ENCODE measurements at places on chromosomes 5 and 9.

DNA sequence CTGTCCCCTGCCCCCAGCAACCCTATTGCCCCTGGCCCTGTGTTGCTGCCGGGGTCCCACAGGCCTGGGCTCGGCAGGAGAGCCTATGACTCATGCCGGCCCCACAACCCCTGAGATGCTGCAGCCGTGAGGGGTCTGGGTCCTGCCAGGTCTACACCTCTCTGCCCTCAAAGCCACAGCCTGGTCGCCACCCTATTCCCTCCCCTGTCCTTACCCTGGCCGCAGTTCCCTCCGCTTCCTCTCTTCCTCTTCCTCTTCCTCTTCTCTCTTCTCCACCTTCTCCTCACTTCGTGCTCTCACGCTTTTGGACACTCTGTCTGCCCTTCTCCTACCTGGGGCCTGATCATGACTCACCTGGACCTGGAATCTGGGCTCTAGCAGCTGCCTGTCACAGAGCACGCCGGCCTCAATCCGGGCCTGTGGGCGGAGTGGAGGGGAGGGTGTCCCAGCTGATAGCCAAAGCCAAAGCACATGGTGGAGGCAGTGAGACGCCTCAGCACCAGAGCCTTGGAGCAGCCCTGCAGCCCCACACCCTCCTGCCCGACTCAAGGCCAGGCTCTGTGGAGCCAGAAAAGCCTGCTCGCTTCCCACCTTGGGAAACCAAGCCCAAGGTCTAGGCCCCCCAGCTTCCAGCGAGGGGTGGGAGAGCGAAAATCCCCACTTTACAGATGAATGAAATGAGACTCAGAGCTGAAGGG is 26.8 kb upstream of the CSF1R start:
- no peak for DNase-seq

DNA sequence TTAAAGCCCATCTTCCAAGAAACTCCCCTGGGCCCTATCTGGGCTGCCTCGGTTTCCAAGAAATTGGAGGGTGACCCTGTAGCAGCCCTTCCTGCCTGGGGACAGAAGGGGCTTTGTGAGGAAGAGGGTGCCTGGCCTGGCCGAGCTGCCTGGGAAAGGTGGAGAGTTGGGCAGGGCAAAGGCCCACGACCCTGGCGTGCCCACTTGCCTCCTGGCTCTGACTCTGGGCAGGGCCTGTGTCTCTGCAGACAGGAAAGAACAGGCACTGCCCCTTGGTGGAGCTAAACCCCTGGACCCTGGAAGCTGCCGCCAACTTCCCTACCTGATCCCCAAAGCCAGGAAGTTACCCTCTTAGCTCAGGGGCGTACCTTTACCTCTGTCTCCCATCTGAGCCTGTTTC is 149.3 kb downstream of the RGS3 start:
- no peak for DNase-seq

- no peak for DNase-seq
Measured at GRCh38 chr5:53089481-53089991, 20.0 kb downstream of the MOCS2 start.

GRCh38 chr9:129697656-129698253 is 32.3 kb downstream of the PRRX2 start:
- DNase-seq, result no peak

DNA sequence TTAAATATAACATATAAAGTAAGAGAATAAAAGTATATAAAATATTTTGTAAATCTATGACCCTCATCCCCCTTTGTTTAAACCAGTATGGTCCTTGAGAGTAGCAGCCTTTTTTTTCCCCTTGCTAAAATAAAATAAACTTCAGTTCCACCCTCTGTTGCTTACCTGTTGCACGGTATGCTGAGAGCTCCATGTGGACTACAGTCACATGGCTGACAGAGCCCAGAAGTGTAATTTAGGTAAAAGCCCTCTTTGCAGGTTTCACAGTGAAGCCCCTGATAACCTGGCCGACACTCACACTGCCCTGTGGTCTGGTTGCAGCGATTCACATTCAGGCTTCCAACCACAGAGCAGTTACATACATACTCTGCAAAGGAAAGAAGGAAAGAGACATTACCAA is 55.1 kb downstream of the MEGF9 start:
- no peak for DNase-seq

Data from GM19239 (cell line).